ENCODE measurements at places on chromosomes 16 and 17.

DNA sequence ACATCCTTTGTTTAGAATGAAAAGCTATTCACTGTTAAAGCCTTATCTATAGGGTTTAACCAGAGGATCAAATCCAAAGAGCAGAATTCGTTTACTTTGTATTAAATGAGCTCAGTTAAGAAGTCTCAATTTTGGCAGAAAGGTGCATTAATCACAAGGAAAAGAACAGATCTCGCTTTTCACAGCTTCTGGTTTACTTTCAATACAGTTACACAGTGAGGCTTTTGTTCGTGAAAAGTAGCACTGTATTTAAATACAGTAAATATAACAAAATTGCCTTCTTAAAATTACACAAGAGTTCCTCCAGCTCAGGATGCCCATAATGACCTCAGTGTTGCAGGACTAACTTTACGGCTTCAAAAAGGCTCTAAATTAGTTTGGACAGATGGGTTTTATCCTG lies 669.1 kb upstream of the SALL1 start:
- no peak for DNase-seq

GRCh38 chr17:72287586-72287985 lies 166.8 kb downstream of the SOX9 start:
- no peak for DNase-seq

DNA sequence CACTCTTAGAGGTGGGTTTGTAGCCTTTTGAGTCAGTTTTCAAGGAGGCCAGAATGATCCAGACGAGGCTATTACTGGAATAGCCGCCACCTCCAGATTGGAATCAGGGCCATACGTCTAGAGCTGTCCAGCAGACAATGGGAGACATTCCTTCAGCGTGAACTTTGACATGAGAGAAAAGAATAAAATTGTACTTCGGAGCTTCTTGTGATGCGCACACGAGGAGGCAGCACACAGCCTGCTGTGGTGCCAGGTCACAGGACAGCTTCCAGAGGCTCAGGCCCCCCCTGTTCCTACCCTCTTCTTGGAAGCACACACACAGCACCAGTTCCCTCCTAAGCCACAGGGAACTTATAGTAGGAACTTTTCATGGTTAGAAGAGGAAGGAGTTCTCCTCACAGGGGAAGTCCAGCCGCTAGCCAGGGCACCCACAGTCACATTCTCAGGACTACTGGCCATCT lies 81.0 kb downstream of the VPS53 start:
- DNase-seq: no peak

DNA sequence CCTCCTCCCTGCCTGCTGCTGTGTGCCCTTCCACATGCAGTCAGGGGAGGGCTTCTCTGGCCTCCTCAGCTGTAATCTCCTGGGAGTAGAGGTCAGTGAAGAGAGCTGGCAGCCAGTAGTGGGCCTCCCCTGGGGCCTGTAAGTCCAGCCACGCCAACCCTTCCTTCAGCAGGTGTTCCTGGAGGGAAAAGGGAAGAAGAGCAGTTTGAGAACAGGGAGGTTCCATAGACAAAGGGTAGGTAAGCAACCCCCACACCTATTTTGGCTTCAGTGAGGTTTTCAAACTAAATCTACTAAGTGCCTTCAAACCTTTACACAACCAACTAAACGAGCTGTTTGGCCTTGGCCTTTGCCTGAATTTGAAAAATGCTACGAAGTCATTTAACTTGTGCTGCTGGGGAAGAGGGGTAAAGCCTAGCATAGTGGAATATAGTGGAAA lies 14.2 kb downstream of the SNF8 start:
- DNase-seq: no peak

DNA sequence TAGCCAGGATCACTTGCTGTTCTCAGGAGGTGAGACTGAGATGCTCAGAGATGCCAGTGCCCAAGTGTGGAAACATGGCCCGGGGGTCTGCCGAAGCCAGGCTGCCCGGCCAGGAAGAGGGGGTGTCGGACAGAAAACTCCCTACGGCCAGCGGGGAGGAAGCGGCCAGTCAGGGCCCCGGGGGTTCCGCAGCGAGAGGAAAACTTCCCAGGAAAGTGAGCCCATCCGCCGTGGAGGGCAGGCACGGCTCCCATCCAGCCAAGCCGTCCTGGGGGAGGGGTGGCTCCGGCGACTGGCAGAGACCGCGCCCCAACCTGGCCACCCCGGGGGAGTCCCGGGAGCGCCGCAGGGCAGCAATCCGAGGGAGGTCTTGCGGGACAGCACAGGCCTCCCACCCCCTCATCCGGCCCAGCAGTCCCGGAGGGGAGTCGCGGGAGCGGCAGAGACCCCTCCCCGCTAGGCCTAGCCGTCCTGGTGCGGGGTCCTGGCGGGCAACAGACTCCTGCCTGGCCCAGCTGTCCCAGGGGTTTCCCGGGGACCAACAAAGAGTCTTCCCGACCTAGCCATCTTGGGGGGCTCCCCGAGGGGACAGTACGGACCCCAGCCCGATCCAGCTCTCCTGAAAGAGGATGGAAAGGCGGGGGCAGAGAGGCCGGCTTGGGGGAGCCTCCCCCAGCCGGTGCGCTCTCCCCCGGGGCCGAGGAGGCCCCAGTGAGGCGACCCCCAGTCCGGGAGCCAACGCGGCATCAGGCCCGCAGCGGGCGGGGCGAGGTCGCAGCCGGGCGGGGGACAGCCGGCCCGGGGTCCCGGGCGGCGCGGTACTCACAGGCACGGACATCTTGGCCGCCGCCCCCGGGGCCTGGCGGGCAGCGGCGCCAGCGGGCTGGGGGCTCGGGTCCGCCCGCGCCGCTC lies 13.8 kb upstream of the BCAR1 start:
- DNase-seq: peak; percentile 63

DNA sequence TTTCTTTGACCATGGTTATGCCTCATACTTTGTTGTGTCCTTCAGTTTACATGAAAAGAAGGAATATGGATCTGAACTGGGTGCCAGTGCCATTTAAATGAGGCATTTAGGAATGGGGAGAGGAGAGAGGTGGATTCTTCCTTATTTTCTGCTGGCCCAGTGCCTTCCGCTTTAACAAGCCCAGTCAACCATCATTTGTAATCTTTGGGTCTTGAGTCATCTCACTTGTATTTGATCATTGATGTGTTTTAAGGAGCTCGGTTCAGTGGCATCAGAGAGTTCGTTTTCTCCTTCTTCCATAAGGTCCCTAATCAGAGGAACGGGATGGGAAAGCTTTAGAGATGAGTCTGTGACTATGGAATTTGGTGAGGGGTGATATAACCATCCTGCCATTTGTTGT lies 334.9 kb downstream of the WWOX start:
- no peak for DNase-seq

- DNase-seq: no peak
Observed at GRCh38 chr17:54418467-54418866, 482.2 kb upstream of the TOM1L1 start.

- no peak for DNase-seq
Observed at GRCh38 chr16:1244881-1245280, 4.4 kb downstream of the TPSAB1 start.

- no peak for DNase-seq
Observed at GRCh38 chr17:71633391-71633849, 487.4 kb upstream of the SOX9 start.

DNA sequence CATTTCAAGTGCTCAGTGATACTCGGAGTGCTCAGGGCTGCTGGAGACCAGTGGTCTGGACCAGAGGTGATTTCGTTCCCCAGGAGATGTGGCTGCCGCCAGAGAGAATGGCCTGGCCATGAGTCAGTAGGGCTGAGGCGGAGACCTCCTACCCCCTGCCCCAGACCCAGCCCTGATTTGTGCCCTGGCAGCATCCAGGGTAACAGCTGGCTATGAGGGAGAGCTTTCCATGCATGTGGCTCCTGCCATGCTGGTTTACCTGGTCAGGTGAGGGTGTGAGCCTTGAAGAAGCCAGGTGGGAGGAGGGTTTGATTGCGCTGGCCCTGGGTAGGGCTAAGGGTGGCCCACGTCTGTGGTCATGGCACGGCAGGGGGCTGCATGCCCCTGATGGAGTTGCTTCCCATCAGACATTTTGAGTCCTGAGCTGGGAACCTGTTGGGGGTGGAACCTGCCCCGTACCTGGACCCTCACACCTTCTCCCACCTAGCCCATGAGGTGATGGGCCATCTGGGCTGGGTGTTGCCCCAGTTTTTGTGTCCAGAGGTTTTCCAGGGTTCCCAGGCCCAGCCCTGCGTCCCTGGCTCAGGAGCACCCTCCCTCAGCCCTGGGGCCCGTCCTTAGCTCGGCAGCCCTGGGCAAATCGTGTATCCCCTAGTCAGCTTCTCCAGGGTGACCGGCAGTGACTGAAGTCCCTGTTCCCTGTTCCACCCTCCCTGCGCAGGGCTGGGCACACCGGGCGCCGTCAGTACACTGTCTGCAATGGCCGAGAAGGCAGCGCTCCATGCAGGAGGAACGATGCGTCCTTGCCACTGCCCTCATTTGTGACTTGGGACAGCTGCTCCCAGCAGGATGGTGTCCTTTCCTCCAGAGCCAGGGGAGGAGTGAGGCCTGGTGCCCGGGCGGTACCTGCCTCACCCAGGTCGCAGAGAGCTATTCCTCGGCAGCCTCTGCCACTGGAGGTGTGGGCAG lies 9.0 kb upstream of the CSNK1D start:
- DNase-seq: no peak

- DNase-seq: no peak
Observed at GRCh38 chr16:49489686-49490320, 116.2 kb downstream of the C16orf78 start.

GRCh38 chr17:57518587-57519581 lies 226.2 kb downstream of the CCDC182 start:
- DNase-seq: no peak

GRCh38 chr17:8369944-8370343 lies 6.6 kb downstream of the KRABD2 start:
- no peak for DNase-seq

DNA sequence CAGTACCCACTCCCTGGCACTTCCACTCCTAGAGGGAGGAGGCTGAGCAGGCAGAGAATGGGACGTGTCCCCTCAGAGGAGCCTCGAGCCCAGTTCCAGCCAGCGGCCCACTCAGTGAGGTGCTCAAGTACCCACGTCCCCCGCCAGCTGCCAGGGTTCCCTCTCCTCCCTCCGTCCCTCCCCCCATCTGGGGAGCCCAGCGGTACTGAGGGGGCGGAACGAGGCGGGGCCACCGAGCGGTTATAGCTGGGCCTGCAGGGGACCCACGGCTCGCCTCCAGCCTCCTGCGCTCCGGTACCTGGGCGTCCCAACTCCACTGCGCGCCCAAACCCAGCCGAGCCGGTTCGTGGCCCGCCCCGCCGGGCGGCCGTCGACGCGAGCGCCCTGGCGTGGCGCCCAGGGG lies at the start of gene NPW:
NPW (plus strand) TSS at position 268 of the 403 bp plus-strand sequence.
- no peak for DNase-seq

- peak; percentile 85 for DNase-seq
Observed at GRCh38 chr17:49223517-49224197, 6.9 kb downstream of the PHOSPHO1 start.

- DNase-seq: peak; percentile 67
Observed at GRCh38 chr17:6913608-6914443, 82.0 kb upstream of the ALOX12 start.

GRCh38 chr16:21598701-21599121 lies 666 bp upstream of the METTL9 start:
- DNase-seq: no peak

- no peak for DNase-seq
Observed at GRCh38 chr16:15721018-15721417, 71.0 kb downstream of the NDE1 start.

- DNase-seq: no peak
Observed at GRCh38 chr16:82152196-82152595, 17.8 kb downstream of the MPHOSPH6 start.

DNA sequence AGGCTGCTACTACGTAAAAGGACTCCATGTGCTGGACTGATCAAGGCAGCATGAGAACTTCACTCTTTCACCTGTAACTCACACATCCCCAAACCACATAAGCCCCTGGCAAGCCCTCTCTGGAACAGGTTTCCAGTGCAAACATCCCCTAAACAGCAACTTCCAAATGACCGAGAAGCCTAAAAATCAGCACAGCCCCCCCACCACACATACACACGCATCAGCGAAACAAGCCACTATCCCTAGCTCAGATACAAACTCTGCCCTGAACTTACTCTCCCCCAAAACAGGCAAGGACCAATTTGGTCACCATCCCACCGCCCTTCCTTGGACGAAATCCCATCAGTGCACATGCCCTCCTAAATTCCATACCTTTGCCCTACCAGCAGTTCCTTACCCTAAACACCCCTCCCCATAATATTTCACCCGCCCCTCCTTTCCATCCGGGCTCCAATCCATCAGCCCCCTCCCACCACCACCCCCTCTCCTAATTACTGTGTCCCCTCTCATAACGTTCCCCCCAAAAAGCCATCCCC lies 735 bp downstream of the LSM12 start:
- DNase-seq: no peak

DNA sequence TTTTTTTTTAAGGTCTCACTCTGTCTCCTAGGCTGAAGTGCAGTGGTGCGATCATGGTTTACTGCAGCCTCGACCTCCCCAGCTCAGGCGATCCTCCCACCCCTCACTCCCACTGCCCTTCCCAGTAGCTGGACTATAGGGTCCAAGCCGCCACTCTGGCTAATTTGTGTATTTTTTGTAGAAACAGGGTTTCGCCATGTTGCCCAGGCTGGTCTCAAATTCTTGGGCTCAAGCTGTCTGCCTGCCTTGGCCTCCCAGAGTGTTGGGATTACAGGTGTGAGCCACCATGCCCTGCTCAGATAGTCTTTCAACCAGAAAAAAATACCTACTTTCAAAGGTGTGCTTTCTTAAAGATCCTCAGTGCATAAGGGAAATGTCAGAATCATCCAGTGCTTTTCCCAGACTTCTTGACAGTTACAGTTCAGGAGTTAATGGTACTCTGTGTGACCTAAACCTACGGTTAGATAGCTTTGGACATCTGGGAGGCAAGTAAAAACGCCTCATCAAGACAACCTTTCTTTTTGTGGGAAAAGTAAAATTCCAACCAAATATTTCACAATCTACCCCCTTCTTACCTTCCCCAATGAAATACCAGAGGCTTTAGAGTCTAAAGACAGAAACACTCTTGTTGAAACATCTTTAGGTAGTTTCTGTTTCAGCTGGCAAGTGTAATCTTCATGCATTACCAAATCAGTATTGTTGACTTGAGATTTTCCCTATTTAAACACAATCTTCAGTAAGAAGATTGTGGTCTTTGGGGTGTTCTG lies 6.8 kb downstream of the RSPRY1 start:
- DNase-seq: no peak

GRCh38 chr17:28747051-28747691 lies 3.4 kb downstream of the TRAF4 start:
- no peak for DNase-seq

GRCh38 chr17:27082775-27083154 lies 211.1 kb upstream of the WSB1 start:
- DNase-seq: no peak
